Anterior cingulate cortex (tissue), 58 donors: ENCODE measurements at places on chromosomes 1 and 21.

- no peak for DNase-seq
Measured at GRCh38 chr1:203206129-203206687, 19.7 kb upstream of the CHI3L1 start.

DNA sequence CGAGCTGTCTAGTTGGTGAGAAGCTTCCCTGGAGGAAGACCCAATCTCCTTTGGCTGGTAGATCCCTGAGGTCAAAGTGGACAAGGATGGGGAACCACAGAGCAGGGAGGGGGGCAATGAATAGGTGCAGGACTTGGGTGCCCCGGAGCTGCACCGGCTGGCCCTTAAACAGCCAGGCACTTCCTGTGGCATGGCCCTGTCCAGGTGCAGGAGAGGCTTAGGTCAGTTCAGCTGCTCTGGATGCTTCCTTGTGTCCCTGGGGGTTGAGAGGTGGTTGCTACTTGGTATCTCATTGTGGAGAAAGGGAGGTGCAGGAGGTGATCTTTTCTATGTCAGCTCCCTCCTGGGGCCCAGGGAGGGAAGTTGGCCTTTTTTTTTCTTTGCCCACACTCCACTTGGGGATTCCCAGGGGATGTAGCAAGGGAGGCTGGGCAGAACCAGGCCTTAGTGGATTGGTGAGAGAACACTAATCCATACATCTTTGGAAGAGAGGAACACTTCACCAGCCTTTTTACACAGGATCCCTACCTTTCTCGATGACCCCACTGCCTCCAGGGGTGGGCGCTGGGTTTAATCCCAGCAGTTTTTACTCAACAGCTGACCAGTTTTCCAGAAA is 1.2 kb upstream of the ST3GAL3 start:
- no peak for DNase-seq

- DNase-seq, result no peak
Measured at GRCh38 chr1:235207209-235207565, 46.1 kb upstream of the RBM34 start.

DNA sequence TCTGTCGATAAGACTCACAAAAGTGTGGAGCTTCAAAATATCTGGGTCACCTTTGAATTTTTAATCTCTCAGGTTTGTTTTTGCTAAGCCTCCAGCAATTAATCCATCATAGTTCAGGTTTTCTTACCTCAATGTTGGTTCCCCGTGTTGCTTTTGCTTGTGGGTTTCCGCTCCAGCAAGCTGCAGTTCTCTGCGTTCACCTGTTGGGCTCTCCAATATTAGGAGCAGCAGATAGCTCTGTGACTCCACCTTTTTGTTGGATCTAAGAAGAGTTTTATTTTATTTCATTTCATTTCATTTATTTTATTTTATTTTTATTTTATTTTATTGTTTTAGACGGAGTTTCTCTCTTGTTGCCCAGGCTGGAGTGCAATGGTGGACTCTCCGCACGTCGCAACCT is 335.5 kb downstream of the COL11A1 start:
- DNase-seq, result no peak

- no peak for DNase-seq
Measured at GRCh38 chr1:198123133-198123532, 33.7 kb upstream of the NEK7 start.

- DNase-seq, result peak; percentile 100
Measured at GRCh38 chr1:110338309-110338885, 780 bp upstream of the RBM15 start.

DNA sequence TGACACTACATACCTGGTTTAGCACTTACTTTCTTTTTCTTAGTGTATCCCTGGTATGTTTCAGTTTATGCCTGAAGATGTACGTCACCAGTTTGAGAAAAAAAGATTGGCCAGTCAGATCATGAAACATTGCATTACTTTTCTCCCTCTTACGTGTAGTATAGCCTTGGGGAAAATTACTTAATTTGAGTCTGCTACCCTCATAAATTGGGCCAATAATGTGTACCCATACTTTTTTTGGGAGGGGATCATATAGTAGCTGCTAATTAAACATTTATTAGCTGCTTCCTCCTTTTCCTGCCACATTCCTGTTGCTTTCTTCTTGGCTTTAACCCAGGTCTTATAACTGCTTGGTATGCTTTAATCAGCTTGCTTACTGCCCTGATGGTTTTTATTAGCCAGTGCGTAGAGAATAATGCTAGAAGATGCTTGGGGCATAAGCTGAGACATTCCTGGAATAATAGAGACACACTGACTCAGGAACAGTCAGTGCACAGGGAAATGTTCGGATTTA is 32.1 kb downstream of the RABGAP1L start:
- DNase-seq, result no peak

- no peak for DNase-seq
Measured at GRCh38 chr1:206770531-206771337, at the start of gene IL19. Gene IL19, plus strand, starts transcription at chr1:206770773. Its CDS starts 65,890 bp downstream, at chr1:206836663.

- DNase-seq, result no peak
Measured at GRCh38 chr1:231428377-231428776, 6.3 kb upstream of the EGLN1 start.

- no peak for DNase-seq
Measured at GRCh38 chr1:13682444-13682843, 17.5 kb upstream of the PRDM2 start.

GRCh38 chr1:73623946-73624345 is 574.0 kb downstream of the LRRIQ3 start:
- DNase-seq, result no peak

DNA sequence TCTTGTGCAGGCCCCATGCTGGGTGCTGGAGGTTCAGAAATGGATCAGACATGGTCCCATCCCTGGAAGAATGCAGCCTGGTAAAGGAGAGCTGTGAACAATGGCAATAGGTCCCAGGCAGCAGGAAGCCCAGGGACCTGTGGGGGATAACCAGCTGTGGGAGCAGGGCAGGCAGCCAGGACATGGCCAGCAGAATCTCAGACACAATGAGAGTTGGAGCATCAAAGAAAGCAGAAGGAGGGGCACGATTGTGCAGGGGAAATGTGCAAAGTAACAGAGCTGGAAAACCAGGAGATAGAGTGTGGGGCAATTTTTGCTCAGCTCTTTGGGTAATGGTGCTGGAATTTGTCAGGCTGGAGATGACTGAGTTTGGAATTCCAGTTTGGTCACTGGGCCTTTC is 44.3 kb downstream of the C8B start:
- DNase-seq, result no peak

DNA sequence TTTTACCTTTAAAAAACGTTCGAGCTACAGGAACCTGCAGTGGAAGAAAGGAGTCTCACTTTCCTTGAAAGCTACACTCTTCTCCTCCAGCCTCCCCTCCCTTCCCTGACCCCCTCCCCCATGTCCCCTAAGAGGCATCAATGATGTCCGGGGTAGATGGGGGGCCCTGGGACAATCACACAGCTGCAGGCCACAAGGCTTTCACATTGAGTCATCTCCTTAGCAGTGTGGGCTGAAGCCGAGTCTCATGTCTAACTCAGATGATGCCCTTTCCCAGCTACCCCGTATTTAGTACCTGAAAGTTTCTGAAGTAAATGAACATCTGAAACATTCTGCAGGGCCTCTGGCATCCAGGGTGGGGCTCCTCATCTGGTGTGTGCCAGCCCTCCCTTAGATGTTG is 6.3 kb upstream of the GPR25 start:
- no peak for DNase-seq

DNA sequence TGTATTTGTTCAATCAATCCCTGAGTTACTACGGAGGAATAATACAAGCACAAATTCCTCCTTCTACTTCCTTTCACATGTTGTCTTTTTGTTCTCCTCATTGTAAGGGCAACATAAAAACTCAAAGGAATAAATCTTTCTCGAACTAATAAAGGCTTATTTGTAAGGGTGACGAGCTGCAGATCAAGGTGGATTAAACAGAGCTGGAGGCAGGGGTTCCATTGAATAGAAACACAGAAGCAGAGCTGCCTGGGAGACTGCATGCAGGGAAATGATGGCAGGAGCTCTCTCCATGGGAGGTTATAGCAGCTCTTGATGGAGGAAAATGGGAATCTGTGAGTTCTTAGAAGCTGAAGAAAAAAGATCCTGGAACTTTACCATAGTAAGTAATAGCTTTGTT is 160.2 kb downstream of the CYYR1 start:
- DNase-seq, result no peak

DNA sequence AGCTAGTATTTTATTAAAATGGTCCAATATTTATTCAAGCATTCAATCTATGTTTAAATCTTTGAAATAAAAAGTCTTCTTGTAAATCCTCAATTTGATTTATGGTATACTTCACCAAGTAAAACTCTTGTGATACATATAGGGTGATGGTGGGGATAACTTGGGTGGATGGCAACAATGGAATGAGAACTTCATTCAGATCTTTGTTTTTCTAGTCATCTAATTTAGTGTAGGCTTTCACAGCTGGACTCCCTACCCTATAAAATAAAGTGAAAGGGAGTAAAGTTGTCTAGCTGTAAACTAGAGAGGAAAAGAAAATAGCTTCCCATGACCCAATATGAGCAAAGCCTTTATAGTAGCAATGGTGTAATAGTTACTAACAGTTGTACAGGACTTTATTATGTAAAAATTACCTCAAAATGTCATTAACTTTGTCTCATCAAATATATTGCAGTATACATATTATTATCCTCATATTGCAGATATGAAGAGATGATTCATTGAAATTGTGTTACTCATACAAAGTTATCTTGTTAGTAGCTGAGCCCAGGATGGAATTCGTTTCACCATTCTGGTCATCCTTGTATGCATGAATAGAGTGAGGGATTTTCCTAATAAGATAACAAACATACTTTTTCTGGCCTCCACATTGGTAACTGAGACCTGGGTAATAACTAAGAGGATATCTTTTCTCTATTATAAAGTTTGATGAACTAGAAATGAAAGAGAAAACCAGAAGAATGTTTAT is 1377.7 kb upstream of the ADGRL4 start:
- no peak for DNase-seq

DNA sequence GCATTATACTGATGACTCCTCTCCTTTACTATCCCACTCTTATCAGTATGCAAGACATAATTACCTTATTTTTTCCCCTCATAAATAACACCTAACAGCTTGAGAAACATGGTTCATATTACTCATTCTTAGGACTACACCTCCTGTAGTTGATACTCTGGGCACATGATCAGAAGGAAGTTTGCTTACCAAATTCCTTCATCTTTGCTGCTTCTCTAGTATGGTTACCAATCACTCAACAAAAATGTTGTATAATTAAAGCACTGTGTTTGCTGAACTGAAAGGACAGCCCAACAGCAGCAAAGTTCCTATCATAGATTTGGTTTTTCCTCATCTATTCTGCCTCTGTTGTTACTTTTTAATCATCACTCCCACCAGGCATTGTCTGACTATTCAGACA is 586.3 kb downstream of the LRRIQ3 start:
- no peak for DNase-seq

DNA sequence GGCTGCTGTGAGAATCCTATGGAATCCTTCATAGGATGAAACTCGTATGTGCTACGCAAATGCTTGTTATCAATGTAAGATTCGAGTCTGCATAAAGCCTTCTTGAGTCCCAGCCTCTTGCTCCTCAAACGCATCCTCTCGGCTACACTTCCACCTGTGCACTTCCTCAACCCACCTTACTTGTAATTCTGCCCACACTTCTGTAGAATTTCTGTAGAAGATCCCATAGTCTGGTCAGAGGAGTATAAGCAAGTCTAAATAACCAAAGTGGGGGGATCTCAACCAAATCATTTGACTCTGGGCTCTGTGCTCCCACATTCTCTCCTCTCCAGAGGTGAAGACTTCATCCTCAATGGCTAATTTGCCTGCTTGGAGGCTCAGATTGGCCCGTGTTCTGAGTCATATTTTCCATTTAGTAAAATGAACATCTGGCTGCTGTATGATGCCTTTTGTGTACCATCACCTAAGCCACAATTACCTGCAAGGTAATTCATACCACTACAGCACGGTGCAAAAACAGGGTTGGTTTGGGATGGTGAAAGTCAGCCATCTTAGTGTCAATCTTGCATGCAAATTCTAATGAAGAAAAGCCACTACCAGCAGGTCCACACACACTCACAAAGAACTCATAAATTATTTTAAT is 63.2 kb downstream of the ITPKB start:
- no peak for DNase-seq

DNA sequence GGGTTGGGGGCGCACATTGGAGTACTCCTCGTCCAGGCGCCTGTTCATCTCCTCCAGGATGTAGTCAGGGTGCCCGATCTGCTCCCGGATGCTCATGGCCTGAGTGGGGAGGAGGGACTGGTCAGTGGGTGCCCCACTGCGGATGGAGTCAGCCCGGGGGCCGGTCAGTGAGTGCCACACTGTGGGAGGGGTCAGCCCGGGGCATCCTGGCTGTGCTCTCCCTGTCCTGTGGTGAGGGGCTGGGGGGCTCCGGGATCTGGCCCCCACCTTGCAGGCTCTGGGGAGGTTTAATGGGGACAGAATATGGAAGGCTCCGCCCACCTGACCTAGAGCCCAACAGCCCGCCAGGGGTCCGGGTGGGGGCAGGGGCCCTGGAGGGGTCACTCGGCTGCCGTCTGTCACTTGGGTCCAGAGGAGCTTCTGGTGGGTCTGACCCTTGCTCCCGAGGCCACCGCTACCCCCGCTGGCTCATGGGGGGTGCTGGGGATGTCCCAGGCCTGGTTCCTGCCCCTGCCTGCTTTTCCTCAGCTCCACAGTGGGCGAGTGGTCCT is 8.8 kb downstream of the PRXL2B start:
- DNase-seq, result no peak

DNA sequence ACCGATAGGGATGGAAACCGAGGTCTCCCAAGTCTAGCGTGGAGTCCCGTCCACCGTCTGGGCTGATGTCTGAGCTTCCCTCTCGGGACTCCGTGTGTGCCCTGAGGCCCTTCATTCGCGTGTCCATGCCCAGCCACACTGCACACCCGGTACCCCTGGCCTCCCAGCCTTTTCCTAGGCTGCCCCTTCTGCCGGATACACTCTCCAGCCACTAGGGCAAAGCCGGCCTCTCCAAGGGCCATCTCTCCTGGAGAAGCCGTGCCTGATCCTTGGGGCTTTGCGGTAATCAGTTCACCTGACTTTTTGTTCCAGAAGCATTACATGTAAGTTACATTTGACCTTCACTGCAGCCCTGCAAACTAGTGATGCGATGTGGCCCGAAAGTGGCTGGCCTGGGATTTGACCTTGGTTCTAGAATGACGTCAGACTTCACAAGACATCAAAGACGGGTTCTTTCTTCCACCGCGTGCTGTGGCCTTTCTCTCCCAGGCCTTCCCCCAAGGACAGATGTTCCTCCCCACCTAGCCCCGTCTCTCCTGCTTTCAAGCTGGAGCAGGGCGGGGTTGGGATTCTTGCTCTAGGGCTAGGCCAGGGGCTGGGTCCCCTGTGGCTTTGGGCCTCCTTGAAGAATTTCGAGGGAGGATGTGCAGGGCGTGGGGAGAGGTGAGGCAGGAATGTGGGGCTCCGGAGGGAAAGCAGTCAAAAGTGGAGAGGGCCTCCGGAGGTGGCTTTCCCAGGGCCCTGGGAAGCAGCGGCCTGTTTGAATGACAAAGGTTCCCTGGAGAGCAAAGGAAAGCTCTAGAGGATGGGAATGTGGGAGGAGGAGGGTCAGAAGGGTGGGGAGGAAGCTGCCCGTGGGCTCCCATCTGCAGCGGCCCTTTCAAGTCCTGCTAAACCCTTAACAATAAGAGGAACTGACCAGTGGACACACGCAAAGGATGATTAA is 49.7 kb upstream of the SLC2A1 start:
- DNase-seq, result no peak
